K562 (cell line): ENCODE measurements at places on chromosomes 5 and 9. TPM values are rescaled to one million over a fixed set of nuclear protein-coding genes. Genes with fewer than 3 reads are reported as not detected.

OLFM1 gene
- not detected in 2 replicates for total RNA-seq

HIGD2A gene
- 150 and 154 TPM in 2 replicates for total RNA-seq

GLRA1 gene
- not detected in 2 replicates for total RNA-seq

CTNND2 gene
- 0.13 and 0.35 TPM in 2 replicates for total RNA-seq

CCNO gene
- total RNA-seq, result 3.1 and 3.2 TPM in 2 replicates

CRB2 gene
- 1.2 and 1.3 TPM in 2 replicates for total RNA-seq

EIF4EBP3 gene
- total RNA-seq, result 5.7 and 7.7 TPM in 2 replicates

NIPAL4 gene
- not detected in 2 replicates for total RNA-seq

STK10 gene
- total RNA-seq, result 6.7 and 7.5 TPM in 2 replicates

AGXT2 gene
- total RNA-seq, result not detected in 2 replicates

WDR70 gene
- total RNA-seq, result 43.1 and 46.8 TPM in 2 replicates

TUSC1 gene
- total RNA-seq, result not detected in 2 replicates

FAM153A gene
- not detected in 2 replicates for total RNA-seq

CDH10 gene
- total RNA-seq, result not detected in 2 replicates

PCDHA7 gene
- not detected in 2 replicates for total RNA-seq

CIZ1 gene
- total RNA-seq, result 329 and 330 TPM in 2 replicates

CEMIP2 gene
- total RNA-seq, result 12.7 and 15.8 TPM in 2 replicates

TLE1 gene
- 0.11 and 0.20 TPM in 2 replicates for total RNA-seq

PCDHGA3 gene
- 0.24 and 0.38 TPM in 2 replicates for total RNA-seq

ANKRD34B gene
- total RNA-seq, result not detected in 2 replicates

MPDZ gene
- total RNA-seq, result 5.7 and 6.1 TPM in 2 replicates

SOX30 gene
- not detected in 2 replicates for total RNA-seq

FBXO4 gene
- 15.1 and 19.6 TPM in 2 replicates for total RNA-seq

JAKMIP2 gene
- total RNA-seq, result not detected in 2 replicates

PKN3 gene
- total RNA-seq, result 40.3 and 41.3 TPM in 2 replicates

PDE6A gene
- not detected in 2 replicates for total RNA-seq

SPATA31C1 gene
- 0.07 TPM in 1 of 2 replicates, not detected in the other for total RNA-seq

LNPEP gene
- 19.3 and 20.3 TPM in 2 replicates for total RNA-seq

SOHLH1 gene
- total RNA-seq, result 0.29 TPM in 1 of 2 replicates, not detected in the other

SH3PXD2B gene
- 0.49 and 0.66 TPM in 2 replicates for total RNA-seq

PDCD1LG2 gene
- total RNA-seq, result not detected in 2 replicates

IL5 gene
- not detected in 2 replicates for total RNA-seq

ERGIC1 gene
- total RNA-seq, result 48.0 and 51.3 TPM in 2 replicates

SPATA31A3 gene
- not detected in 2 replicates for total RNA-seq

SPINK7 gene
- total RNA-seq, result not detected in 2 replicates

FOXD4L4 gene
- 0.11 TPM in 1 of 2 replicates, not detected in the other for total RNA-seq

MYOT gene
- total RNA-seq, result not detected in 2 replicates

TAF1L gene
- total RNA-seq, result 0.02 TPM in 2 replicates

UBE2B gene
- 73.1 and 75.5 TPM in 2 replicates for total RNA-seq

CTNNAL1 gene
- total RNA-seq, result 46.9 and 48.8 TPM in 2 replicates

LHX3 gene
- 0.09 TPM in 1 of 2 replicates, not detected in the other for total RNA-seq

LHX6 gene
- total RNA-seq, result 13.4 and 14.0 TPM in 2 replicates

PCDHGB5 gene
- 0.18 and 0.29 TPM in 2 replicates for total RNA-seq

SLC34A3 gene
- not detected in 2 replicates for total RNA-seq

ADAMTS13 gene
- total RNA-seq, result 0.07 TPM in 1 of 2 replicates, not detected in the other
